ENCODE measurements at places on chromosomes 4 and X.

DNA sequence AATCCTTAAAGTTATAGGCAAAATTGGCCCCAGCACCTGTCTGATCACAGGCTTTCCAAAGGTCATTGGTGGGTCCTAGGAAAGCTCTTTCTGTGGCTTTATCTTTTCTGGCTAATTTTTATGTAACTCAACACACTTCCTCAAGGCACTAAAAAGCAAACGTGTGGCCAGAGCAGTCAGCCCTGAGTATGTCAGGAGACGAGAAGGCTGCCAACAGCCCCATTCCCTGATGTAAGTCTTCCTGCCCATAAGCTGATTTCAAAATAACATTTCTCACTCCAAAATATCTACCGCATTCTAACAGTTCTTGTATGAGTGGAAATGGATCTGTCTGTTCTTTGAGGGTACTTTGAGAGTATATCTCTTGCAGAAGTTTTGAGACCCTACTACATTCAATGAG lies 25.5 kb upstream of the FUNDC1 start:
- DNase-seq: no peak

- no peak for DNase-seq
Observed at GRCh38 chrX:21225643-21226042, 148.6 kb upstream of the CNKSR2 start.

DNA sequence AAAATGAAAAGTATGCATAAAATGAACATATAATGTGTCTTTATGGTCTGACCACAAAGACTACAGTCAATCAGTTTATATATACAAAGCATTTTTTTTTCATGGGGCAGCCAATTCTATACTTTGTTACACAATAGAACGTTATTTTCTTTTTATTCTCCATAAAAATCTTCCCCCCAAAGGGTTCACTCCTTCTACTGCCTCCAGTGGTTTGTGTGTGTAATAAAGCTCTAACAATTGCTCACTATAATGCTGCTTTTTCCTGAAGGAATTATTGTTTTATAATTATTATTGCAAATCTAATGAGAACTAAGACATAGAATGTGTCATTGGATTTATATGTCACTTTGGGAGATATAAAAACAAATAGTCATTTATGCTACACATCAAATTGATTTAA lies 664.1 kb upstream of the PABPC4L start:
- DNase-seq: no peak

- no peak for DNase-seq
Observed at GRCh38 chr4:107279733-107280132, 243.6 kb upstream of the DKK2 start.

GRCh38 chrX:69324851-69325250 lies 159.6 kb upstream of the PJA1 start:
- DNase-seq: no peak

GRCh38 chr4:1767770-1768366 lies 25.2 kb upstream of the FGFR3 start:
- peak; percentile 72 for DNase-seq

- no peak for DNase-seq
Observed at GRCh38 chr4:37727635-37728034, 41.5 kb upstream of the RELL1 start.

DNA sequence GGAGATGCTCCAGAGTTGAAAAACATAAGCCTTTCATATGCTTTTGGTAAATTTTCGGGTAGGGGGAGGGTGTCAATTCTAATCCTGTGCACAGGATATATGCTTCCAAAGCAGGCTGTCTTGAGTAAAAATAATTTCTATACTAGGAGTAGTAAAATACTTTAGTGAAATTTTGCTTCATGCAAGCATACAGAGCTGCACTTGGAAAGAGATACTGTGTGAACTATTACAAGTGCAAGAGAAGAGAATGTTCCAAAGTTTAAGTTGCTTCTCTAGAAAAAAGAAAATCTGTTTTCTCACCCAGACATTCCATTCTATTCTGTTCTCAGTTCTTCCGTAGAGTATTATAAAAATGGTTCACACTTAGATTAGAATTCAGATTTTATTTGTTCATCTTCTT lies 324.6 kb upstream of the AADAT start:
- DNase-seq: no peak

DNA sequence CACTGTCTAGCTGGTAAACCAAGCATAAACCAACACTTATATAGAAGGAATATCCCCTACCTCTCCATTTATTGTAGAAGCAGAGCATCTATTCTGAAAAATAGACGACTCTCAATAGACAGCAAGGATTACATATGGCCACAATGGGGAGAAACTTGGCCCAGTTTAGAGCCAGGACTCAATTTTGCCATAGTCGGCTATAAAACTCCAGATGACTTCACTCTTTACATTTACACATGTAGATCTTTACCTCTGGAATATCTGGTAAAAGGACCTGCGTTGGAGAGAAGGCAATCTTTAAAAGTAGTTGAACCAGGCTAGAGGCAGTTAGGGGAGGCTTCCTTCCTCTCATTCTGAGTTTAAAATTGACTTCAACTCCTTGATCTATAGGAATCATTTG lies 77.3 kb downstream of the HMGB2 start:
- no peak for DNase-seq

DNA sequence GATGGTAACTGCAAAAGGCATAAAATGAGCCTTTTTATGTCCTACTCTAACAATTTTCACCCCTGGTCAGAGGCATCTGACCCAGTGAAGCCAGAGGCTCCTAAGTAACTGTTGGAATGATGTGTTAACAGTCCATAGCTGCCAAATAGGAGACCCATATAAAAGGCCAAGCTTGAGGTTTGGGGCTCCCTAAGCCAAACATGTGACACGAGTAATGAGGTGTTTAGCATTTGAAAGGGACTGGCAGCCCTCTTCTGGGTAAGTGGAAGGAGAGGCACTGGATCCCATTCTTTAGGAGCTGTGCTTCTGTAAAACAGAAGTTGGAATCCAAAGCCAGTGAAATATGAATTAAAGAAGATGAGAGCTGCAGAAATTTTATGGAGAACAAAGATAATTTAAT lies 100.6 kb upstream of the PNPLA4 start:
- no peak for DNase-seq

- no peak for DNase-seq
Observed at GRCh38 chr4:38516190-38516589, 147.8 kb upstream of the KLF3 start.

DNA sequence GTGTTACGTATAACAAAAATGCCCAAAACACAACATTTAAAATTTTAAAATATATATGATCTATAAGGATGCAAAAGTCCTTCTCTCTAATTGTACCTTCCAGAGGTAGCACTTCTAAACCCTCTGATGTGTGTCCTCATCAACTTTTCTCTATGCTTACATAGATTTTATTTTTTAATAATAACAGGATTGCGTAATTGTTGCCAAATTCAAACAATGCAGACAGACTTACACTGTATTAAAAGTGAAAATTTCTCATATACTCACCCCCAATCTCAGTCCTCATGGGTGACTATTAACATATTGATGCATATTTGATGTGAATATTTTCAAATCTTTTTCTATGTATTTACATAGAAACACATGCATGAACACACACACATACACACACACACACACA lies 144.0 kb downstream of the RBMX2 start:
- DNase-seq: no peak

- no peak for DNase-seq
Observed at GRCh38 chr4:159778298-159778697, 675.4 kb downstream of the RAPGEF2 start.

GRCh38 chr4:32930700-32931099 lies 2210.5 kb downstream of the PCDH7 start:
- no peak for DNase-seq

All from suppressor macrophage treated with lipopolysaccharide for 1 hour (primary cell).